ENCODE measurements at places on chromosomes 2 and 18.

GRCh38 chr2:15932394-15933183, 7.8 kb upstream of the MYCN start:
- DNase-seq = no peak

DNA sequence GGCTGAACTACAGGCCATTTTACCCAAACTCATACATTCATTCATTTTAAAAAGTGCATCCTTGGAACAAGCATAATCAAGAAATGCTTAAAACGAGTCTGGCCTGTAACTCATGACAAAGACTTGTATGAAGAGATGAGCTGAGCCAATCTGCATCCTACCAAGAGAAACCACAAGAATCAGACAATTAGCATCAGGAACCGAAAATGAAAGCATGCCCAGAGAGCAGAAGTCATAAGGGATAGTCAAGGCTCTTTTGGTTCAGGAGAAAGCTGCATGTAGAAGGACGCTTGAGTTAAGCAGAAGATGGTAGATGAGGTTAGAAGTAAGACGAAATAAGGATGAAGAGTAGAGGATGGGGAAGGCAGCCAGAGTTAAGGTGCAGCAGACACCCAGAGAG, 137.0 kb upstream of the CTNNA2 start:
- no peak for DNase-seq

GRCh38 chr18:76398896-76399612, 96.0 kb downstream of the ZNF516 start:
- peak; percentile 72 for DNase-seq

GRCh38 chr2:167697948-167698347, 549.4 kb downstream of the STK39 start:
- no peak for DNase-seq

GRCh38 chr2:157170299-157170698, 87.2 kb upstream of the GALNT5 start:
- DNase-seq = no peak

DNA sequence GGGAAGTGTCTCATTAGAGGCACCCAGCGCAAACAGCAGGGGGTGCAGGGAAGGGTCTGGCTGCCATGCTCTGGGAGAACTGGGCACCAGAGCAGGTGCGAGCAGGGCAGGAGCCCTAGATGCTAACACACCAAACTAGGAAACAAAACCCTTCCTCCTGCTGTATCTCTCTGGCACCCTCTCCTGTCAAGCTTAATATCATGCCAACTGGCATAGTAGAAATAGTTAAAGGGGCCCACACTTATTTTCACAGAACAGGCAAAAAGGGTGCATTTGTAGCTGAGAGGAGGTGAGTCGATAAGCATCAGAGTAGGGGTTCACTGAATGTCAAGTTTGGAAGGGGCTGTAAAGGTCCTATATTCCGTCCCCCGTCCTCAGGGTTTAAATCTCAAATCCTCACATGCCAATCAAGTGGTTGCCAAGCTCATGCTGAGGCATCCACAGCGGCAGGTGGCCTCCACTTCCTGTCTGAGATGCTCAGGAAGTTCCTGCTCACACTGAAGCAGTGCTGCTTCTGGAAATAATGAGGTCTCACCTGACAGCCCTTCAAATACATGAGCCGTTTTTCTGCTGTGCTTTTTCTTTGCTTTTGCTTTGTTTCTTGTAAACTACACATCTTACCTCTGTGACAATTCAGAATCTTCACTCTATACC, 14.9 kb upstream of the ACKR3 start:
- no peak for DNase-seq

GRCh38 chr2:222318026-222318711, 19.4 kb upstream of the PAX3 start:
- peak; percentile 85 for DNase-seq

Measured in NCI-H345 (cell line).